Omental fat pad (tissue), 4 donors: ENCODE measurements at places on chromosomes 1 and 21. TPM values are rescaled to one million over a fixed set of nuclear protein-coding genes. Genes with fewer than 3 reads are reported as not detected.

DNA sequence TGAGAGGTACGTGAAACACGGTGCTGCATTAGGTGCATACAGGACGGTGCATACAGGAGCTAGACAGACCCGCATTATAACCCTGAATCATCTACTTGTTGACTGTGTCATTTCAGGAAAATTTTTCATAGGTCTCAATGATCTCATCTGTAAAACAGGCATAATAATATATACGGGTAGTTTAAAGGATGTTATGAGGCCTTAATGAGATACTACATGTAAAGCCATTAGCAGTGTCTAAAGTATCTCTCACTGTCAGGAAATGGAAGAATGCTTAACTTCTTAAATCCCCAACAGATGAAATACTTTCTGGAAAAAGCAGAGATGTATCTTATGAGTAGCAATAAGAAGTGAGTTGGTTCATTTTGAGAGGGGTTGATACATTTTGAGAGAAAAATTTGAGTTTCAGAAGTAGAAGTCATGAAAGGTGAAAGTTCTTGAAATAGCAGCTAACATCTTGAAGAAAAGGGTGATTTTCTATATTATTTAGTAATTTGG is 669.6 kb downstream of the PTPRC start:
- no peak for DNase-seq

DNA sequence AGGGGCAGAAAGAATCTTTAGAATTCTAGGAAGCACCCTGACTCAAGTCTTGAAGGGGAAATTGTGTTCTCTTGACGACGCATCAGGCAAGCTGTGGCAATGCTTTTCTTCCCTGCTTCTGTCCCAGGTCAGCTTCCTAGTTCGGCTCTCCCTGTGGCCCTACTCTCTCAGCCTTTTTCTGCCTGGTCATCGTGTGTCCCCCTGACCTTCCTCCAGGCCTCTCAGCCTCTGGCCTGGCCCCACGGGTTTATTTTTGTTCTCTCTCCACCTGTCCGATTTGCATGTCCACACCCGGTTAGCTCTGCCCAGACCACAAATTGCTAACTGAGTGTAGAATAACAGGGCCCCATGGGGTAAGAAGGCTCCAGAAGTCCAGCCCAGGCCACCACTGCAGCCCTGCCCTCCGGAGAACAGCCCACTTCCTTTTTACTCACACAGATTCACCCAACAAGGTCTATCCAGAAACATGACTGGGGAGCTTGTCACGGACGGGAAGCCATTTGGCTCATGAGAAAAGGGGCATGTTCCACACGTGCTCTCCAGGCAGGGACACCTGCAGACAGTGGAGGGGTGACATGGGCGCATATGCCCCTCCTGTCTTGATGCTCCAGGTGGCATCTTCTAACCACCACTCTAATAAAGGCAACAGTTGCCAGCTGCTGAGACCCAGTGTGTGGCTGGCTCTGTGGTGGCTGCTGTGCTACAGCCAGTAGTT is 9.8 kb downstream of the KCNN3 start:
- no peak for DNase-seq

DNA sequence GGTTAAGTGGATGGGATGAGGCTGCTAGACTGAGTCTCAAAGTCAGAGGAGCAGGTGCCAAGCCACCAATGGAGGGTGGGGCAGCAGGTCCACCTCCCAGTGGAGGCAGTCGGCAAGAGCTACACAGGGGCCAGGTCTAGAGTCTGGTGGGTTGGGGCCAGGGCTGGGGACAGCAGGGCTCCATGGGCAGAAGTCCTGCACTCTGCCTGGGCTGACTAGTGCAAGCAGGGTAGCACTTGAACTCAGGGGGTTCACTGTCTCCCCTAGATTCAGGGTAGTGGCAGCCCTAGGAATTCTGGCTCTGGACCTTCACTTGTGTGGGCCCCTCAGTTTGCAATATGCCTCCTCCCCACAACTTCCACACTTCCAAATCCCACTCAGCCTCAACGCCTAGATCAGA is 66.2 kb downstream of the SYT6 start:
- DNase-seq = no peak

Gene LYPD8
- total RNA-seq = not detected

Gene TDRD10
- 6.8 TPM for total RNA-seq

Gene LAMC2
- 23.3 TPM for total RNA-seq
